ENCODE measurements at places on chromosomes 2 and 18. TPM values are rescaled to one million over a fixed set of nuclear protein-coding genes. Genes with fewer than 3 reads are reported as not detected.
A peak's percentile ranks its signal among the peaks of the same experiment; 100 is the strongest.

DNA sequence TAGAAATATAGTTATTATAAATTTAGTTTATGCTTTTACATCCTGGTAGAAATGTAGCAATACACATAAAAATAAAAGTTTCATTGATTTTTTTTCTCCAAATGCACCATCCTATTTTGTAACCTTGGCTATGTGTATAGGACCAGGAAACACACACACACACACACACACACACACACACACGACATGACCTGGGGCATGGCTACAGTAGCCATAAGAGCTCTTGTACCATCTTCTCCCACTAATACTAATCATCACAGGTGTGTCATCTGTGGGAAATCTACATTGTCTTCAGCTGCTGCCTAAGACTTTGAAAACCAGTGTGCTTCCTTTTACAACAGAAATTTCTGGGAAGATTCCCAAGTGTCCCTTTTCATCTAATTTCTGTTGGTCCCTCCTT is 144.3 kb downstream of the MCFD2 start:
- no peaks in the 10 kb centered on the region for H3K36me3 ChIP-seq
- peaks cover 4% of the 10 kb centered on the region for H3K4me1 ChIP-seq
- no peak overlapping the region for H3K27ac ChIP-seq
- H3K27me3 ChIP-seq = no peaks in the 10 kb centered on the region

DNA sequence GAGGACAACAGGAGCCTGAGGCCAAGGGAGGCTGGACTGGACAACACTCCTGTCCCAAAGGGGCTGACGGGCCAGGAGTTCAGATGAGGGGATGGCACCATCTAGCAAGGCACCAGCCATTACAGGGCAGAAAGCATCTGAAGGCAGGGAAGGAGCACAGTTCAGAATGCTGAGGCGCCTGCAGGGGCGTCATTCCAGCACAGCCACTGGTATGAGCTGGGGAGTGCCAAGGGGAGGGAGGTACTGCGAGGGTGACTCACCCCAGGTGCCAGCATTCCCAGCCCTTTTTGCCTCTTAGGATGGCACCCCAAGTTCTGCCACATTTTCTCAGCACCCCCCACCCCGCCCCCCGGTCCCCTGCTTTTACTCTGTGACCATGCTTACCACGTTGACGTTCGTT is 129.8 kb upstream of the EPAS1 start:
- H3K36me3 ChIP-seq = peaks cover 3% of the 10 kb centered on the region
- no peak overlapping the region for H3K27ac ChIP-seq
- DNase-seq = no peak
- H3K4me3 ChIP-seq = no peak overlapping the region
- no peaks in the 10 kb centered on the region for H3K27me3 ChIP-seq

DNA sequence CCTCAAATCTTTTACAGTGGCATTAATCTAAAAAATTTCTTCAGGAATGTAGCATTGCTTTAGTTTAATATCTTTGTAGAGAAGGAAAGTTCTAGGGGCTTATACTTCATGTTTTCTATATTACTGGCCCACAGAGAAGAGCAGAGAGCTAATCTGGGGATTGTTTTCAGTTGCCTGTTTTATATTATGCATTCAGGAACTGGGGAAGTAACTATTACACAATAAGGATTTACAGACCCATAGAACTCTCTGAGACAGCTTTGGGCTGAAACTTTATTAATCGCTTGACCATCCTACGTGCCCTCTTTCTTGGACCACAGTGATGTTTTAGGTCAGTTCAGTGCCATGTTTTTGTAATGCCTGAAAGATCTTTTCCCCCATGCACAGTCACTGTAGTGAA is 29.9 kb downstream of the BIRC6 start:
- H3K27ac ChIP-seq = peak overlapping the region; percentile 19
- peaks cover 2% of the 10 kb centered on the region for H3K36me3 ChIP-seq
- peaks cover 13% of the 10 kb centered on the region for H3K4me1 ChIP-seq

DNA sequence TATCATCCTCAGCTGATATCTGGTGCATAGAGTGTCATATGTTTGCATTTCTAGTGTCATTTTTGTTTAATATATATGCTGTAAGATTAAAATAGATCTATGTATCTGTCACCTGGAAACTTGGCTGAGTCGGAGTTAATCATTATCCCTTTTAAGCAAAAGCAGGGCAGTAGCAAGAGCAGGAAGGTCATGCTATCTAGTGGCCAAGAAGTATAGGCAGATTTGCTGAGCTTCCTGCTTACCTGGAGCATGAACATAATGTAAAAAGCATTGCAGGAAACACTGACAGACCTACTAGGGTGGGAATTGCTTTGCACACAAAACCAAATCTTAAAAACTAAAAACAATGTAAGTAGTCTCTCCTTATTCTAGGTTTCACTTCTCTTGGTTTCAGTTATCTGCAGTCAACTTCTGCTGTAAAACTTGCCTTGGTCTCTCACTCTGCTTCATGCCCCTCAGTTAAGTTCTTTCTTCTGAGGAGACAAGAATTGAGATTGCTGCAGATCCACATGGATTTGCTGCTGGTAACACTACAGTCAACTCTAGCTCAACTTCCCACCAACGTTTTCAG is 295.3 kb downstream of the CDH7 start:
- H3K4me3 ChIP-seq = no peak overlapping the region
- no peaks in the 10 kb centered on the region for H3K27me3 ChIP-seq
- H3K36me3 ChIP-seq = no peaks in the 10 kb centered on the region

DNA sequence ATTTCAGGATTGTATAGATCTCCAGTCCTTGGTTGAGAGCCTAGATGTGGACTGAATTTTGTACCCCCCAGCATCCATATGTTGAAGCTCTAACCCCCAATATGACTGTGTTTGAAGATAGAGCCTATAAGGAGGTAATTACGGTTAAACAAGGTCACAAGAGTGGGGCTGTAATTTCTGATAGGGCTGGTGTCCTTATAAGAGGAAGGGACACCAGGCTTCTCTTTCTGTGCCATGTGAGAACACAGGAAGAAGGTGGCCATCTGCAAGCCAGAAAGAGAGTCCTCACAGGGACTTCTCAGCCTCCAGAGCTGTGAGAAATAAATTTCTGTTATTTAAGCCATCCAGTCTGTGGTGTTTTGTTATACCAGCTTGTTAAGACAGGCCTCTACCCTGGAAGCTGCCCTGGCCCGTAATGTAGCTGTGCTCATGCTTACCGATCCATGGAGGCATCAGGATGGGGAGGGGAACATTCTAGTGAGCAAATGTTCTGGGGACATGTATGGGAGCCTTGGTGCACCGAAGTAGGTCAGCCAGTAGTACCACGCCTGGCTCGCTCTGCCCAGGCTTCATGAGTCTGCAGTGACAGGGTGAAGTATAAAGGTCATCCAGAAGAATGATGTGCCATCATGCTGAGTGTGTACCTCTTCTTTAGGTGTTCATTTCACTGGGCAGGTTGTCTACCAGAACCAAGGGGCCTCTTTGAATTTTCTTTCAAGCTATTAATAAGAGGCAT is 16.1 kb downstream of the RASGRP3 start:
- peaks cover 18% of the 10 kb centered on the region for H3K4me1 ChIP-seq
- no peak for DNase-seq
- H3K36me3 ChIP-seq = peaks cover 3% of the 10 kb centered on the region
- H3K27me3 ChIP-seq = no peaks in the 10 kb centered on the region

ACYP2 gene
- total RNA-seq = 10.3 TPM

DNA sequence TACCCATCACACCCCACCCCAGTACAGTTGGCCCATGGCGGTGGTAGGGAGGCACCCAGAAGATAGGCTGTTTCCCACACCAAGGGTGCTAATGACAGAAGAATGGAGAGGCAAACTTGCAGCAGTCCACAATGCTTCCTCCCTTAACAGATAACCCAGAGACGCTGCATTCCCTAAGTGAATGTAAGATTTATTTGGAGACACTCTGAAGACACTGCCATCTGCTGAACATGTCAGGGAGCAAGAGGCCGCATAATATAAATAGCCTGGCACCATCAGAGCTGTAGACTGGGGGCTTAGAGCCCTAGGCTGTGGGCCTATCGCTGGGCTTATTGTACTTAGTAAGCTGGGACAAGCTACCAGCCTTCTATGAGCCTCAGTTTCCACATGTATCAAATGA is 2.2 kb upstream of the IWS1 start:
- peaks cover 6% of the 10 kb centered on the region for H3K27me3 ChIP-seq
- peaks cover 26% of the 10 kb centered on the region for H3K4me1 ChIP-seq
- no peak overlapping the region for H3K4me3 ChIP-seq
- no peak for DNase-seq
- H3K36me3 ChIP-seq = peaks cover 4% of the 10 kb centered on the region

DNA sequence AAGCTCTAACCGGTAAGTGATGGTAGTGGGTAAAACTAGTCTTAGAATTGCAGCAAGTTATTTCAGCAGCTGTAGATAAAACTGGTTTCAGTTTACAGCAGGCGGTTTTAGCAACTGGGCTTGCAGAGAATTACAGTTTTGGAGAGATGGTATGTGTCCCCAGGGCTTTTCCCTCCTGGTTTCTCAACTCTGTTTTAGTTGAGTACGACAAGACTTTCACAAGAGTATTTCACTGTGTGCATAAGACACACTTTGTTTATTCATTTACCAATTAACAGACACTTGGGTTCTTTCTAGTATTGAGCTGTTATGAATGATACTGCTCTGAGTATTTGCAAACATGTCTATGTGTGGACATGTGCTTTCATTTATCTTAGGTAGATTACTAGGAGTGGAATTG is 65.6 kb upstream of the RFX8 start:
- no peak for DNase-seq
- no peak overlapping the region for H3K27ac ChIP-seq
- no peaks in the 10 kb centered on the region for H3K27me3 ChIP-seq

DNA sequence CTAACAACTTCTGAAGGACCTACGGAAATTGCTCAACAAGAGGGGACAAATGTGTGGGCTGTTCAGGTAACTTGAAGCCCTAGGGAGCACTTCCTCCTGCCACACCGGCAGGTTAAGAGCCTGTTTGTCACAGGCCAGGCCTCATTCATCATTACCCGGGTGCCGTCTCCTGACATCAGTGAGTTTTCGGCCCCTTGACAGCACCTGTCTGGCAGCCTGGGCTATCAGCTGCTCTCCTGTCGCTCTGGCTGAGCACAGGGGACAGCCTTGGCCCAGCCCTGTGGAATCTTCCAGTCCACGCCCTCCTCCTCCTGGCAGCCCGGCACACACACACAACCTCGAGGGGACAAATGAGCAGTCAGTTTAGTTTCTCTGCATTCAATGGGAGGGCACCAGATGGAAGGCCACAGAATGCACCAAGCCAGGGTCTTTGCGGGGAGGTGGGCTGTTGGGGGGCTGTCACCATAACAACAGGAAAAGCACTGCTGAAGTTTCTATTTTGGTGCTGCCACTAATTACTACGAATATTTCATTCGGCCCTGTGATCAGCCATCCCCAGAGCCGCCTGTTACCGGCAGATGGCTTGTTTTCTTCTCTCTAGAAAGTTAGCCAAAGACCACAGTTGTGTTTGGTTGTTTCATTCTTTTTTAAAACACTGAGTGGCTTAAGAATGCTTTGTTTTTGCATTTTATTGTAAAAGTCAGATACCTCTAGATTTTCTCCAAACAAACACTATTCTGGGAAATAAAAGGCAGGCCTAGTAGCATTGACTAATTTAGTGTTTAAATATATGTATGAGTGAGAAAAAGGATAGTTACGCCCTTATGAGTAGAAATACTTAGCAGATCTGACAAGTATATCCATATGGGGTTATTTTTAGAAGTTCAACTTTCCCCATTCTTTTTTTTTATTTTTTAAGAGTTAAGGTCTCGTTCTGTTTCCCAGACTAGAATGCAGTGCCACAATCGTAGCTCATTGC is 189.9 kb upstream of the NDUFV2 start:
- no peaks in the 10 kb centered on the region for H3K27me3 ChIP-seq
- no peak overlapping the region for H3K4me3 ChIP-seq
- H3K36me3 ChIP-seq = no peaks in the 10 kb centered on the region
- DNase-seq = no peak

GRCh38 chr2:241599615-241600014 is 37.3 kb downstream of the THAP4 start:
- no peaks in the 10 kb centered on the region for H3K27me3 ChIP-seq
- H3K27ac ChIP-seq = no peak overlapping the region
- H3K4me1 ChIP-seq = peaks cover 3% of the 10 kb centered on the region
- peaks cover 8% of the 10 kb centered on the region for H3K36me3 ChIP-seq

ACVR1 gene
- total RNA-seq = 38.2 TPM

GRCh38 chr18:10139783-10140410 is 226.1 kb downstream of the VAPA start:
- no peaks in the 10 kb centered on the region for H3K36me3 ChIP-seq
- peaks cover 18% of the 10 kb centered on the region for H3K27me3 ChIP-seq
- H3K27ac ChIP-seq = no peak overlapping the region
- DNase-seq = no peak
- H3K4me3 ChIP-seq = no peak overlapping the region

ANKRD62 gene
- not detected for total RNA-seq

SPOPL gene
- 22.0 TPM for total RNA-seq

GRCh38 chr2:106800976-106801655 is 84.9 kb downstream of the ST6GAL2 start:
- H3K4me1 ChIP-seq = peaks cover 2% of the 10 kb centered on the region
- DNase-seq = no peak
- H3K27me3 ChIP-seq = peaks cover 9% of the 10 kb centered on the region

- DNase-seq = no peak
- no peak overlapping the region for H3K4me3 ChIP-seq
- peaks cover 13% of the 10 kb centered on the region for H3K4me1 ChIP-seq
- no peak overlapping the region for H3K27ac ChIP-seq
These were observed 10.0 kb downstream of the MRPL33 start for GRCh38 chr2:27781496-27781895.

GALNT3 gene
- total RNA-seq = 7.7 TPM

COL4A3 gene
- total RNA-seq = 0.23 TPM

FAM228A gene
- total RNA-seq = 0.17 TPM

DNA sequence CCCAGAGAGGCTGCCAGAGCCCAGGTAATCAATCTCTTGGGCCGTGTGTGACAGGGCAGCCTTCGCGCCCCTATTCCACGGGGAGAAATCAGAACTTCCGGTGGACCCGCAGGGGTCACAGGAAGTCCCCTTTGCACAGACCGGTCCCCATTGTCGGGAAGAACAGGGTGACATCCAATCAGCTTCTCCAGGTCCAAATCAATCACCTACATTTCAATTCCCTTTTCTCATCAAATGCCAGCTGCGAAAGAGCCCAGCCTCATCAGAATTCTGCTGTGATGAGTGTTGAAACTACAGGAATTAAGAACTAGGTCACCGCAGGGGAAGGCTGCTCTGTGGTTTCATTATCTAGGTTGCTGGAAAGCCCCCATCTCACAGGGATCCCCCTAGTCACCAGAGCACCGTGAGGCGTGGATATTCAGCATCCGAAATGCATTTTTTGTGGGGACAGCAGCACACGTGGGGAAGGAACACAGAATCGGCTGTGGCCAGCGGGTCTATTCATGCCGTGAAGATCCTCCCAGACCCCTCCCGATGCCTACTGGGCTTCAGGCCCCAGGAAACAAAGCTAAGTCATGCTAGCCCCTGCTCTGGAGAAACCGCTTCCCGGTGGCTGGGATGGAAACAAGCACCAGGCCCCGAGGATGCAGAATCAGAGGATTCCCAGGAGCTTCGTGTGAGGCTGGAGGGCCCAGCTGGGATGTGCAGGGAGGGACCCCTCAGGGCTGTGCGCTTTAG is 193.7 kb upstream of the ID2 start:
- H3K4me1 ChIP-seq = peaks cover 54% of the 10 kb centered on the region
- H3K27me3 ChIP-seq = no peaks in the 10 kb centered on the region
- H3K36me3 ChIP-seq = peaks cover 2% of the 10 kb centered on the region
- H3K27ac ChIP-seq = peak overlapping the region; percentile 100
- peak; percentile 73 for DNase-seq

SFTPB gene
- total RNA-seq = not detected

NAT8 gene
- not detected for total RNA-seq

GRCh38 chr18:56962322-56962721 is 184.6 kb upstream of the BOD1L2 start:
- no peak overlapping the region for H3K4me3 ChIP-seq
- H3K27me3 ChIP-seq = no peaks in the 10 kb centered on the region
- H3K36me3 ChIP-seq = peaks cover 5% of the 10 kb centered on the region
- DNase-seq = no peak
- no peaks in the 10 kb centered on the region for H3K4me1 ChIP-seq
- H3K27ac ChIP-seq = no peak overlapping the region
